BJ (cell line): ENCODE measurements at places on chromosomes 11 and 22. TPM values are rescaled to one million over a fixed set of nuclear protein-coding genes. Genes with fewer than 3 reads are reported as not detected.
A peak's percentile ranks its signal among the peaks of the same experiment; 100 is the strongest.

GRCh38 chr11:26761361-26761809, 39.5 kb upstream of the SLC5A12 start:
- no peak for DNase-seq

DNA sequence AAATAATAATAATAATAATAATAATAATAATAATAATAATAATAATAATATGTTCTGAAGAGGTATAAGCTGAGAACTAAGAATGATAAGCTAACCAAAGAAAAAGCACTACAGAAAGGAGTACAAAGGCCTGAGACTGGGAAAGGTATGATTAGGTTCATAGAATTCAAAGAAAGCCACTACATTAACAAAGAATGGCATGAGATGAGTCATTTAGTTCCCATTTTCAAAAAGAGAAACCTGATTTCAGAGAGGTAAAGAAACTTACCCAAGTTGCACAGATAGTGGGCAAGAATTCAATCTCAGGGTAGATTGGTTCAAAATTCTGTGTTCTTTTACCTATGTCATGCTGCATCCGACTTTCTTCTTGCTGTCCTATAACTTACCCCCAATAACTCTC, 350.9 kb downstream of the TTC28 start:
- no peak for DNase-seq

- no peak for DNase-seq
These were observed 178.2 kb downstream of the IGLL1 start for GRCh38 chr22:23401910-23402274.

GRCh38 chr11:116844722-116845121, 7.3 kb upstream of the APOA1 start:
- DNase-seq, result no peak

- DNase-seq, result no peak
These were observed 36.5 kb downstream of the MS4A2 start for GRCh38 chr11:60124802-60125432.

- no peak for DNase-seq
These were observed 27.3 kb downstream of the STK33 start for GRCh38 chr11:8566613-8567210.

GRCh38 chr11:122804796-122805195, 33.5 kb upstream of the CRTAM start:
- no peak for DNase-seq

DNA sequence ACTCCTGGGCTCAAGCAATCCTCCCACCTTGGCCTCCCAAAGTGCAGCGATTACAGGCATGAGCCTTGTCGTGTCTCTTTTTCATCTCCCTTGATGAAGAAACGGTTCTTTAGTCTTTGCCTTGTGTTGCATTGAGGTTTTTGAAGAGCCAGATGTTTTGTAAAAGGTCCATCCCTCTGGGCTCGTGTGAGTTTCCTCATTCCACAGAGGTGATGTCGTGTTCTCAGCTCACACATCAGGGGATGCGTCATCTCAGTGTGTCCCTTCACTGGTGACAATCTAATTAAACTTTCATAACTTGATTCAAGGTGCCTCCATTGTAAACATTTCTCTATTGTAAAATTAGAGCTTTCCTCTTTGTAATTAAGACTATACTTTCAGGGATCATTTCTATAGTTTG, 29.7 kb upstream of the TEF start:
- peak; percentile 39 for DNase-seq

- no peak for DNase-seq
These were observed 4.5 kb downstream of the SHISA8 start for GRCh38 chr22:41910050-41911000.

Gene NAT10
- 31.6 and 35.0 TPM in 2 replicates for polyA plus RNA-seq

Gene PLA2G3
- 0.04 TPM in 1 of 2 replicates, not detected in the other for polyA plus RNA-seq

Gene EMID1
- polyA plus RNA-seq, result 0.05 and 0.13 TPM in 2 replicates

Gene PHOX2A
- not detected in 2 replicates for polyA plus RNA-seq
